CD4-positive, alpha-beta memory T cell (primary cell): ENCODE measurements at places on chromosomes 1 and 21.

DNA sequence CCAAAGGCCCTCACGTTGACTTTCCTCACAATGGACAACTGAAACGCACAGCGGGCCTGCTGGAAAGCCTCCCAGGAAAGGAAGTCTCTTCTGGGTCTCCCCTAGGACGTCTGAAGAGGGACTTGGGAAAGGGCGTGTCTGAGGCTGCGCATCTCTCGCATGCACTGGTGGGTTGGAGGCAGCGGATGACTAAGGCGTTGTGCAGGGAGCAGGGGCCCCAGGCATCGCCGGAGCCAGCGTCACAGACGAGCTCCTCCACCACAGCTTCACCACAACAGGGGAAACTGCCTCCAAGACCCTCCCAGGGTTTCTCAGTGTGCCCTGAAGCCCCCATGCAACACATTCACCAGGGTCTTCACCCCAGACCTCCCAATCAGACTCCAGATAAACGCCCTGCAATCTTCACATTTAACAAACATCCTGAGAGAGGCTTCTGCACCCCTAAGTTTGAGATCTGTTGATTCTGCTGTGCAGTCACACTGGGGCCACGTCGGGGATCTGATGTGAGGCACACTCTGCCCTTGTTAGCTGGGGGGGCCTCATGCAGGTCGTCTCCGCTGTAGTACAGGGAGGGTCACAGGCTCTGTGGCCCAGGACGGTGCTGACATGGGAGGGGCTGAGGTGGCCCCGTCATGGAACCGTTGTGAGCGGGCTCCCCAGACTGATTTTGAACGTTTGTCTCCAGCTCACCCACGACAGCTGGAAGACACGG, 7.0 kb upstream of the TFF1 start:
- no peak for DNase-seq

DNA sequence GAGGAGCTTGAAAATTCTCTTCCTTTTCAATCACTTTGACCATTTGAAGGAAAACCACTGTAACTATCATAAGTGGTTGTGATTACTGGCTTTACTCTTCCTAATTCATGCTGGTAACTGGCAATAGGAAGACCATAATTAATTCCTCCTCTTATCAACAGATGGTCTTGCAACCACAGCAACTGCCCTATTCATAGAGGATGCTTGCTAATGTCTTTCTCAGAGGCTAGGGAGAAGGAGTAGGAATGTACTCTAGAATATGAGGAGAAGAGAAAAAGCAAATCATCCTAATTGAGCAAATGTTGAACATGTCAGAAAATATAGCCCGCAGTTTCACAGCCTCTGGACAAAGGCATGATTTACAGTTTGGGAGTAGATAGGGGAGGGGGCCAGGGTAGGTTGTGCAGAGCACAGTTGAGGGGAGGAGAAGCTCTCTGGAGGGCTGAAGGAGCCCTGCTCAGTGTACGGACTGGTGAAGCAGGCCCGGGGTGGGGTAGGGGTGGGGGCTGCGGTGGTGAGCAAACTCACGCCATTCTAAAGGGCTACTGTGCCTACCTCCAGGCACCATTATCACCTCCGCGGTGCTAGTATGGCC, 192.9 kb downstream of the PCP4 start:
- DNase-seq, result no peak

GRCh38 chr1:87869567-87869966, 540.9 kb downstream of the LMO4 start:
- DNase-seq, result no peak

- no peak for DNase-seq
Measured at GRCh38 chr21:35478161-35479064, 429.3 kb upstream of the RUNX1 start.

GRCh38 chr1:32977546-32978087, 13.0 kb upstream of the RNF19B start:
- no peak for DNase-seq

GRCh38 chr1:178946416-178946815, 75.5 kb upstream of the ANGPTL1 start:
- no peak for DNase-seq

- no peak for DNase-seq
Measured at GRCh38 chr1:119767486-119767885, 1.2 kb downstream of the HMGCS2 start.

GRCh38 chr1:39538531-39539251, 37.9 kb downstream of the PABPC4 start:
- no peak for DNase-seq
